Stimulated activated CD8-positive, alpha-beta memory T cell treated with anti-CD3 and anti-CD28 coated beads, Interleukin-12 subunit alpha, Interleukin-12 subunit beta, amount 100 ng/mL, for 4 hours (primary cell): ENCODE measurements at places on chromosomes 5 and 9.

GRCh38 chr5:40652441-40653220 lies 27.1 kb upstream of the PTGER4 start:
- DNase-seq = no peak

GRCh38 chr5:112795944-112796678 lies 58.4 kb downstream of the APC start:
- no peak for DNase-seq

GRCh38 chr9:121249563-121249962 lies 18.4 kb upstream of the GSN start:
- DNase-seq = no peak

DNA sequence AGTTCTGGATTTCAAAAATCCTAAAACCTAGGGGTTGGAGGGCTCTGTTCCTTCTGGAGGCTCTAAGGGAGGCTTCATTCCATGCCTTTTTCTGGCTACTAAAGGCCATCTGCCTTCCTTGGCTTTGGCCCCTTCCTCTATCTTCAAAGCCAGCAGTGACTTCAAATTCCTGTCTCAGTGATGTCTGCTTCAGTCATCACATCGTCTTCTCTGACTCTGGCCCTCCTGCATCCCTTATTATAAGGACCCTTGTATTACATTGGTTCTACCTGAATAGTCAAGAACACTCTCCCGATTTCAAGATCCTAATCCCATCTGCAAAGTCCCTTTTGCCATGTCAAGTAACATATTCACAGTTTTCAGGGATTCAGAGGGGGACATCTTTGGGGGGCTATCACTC lies 60.3 kb downstream of the GNA14 start:
- no peak for DNase-seq

DNA sequence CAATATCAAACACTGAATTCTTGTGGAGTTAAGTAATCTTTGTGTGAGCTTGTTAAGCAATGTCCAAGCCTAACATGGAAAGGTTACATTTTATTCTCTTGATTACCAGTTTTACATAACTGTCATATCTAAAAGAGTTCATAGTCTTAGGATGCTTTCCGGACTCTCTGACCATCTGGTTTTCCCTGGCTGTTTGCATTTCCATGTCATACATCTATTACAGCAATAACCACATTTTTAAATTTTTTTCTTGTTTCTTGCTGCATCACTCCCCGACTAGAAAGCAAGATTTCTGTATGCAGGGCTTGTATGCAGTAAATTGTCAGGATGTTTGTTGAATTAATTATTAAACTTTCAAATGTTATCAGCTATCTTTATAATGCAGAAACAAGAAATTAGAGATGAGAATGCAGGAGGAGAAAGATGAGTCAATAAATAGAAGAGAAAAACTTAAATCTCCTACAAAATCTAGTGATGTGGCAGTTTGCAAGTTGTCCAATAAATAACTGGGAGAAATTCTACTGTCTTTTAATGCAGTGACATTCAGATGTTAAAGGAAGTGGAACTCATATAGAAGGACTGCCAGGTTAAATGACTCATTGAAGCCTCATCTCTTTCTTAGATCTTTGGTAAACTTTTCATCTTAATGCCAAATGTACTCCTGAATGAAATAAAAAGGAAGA lies 179.6 kb upstream of the SGCD start:
- DNase-seq = no peak

GRCh38 chr9:21853414-21853813 lies 51.0 kb downstream of the MTAP start:
- no peak for DNase-seq

GRCh38 chr9:2158766-2159430 lies 143.8 kb downstream of the SMARCA2 start:
- DNase-seq = no peak

- DNase-seq = no peak
Observed at GRCh38 chr9:104367507-104367906, 136.6 kb upstream of the OR13F1 start.

- no peak for DNase-seq
Observed at GRCh38 chr5:6175172-6175854, 203.0 kb downstream of the MED10 start.

DNA sequence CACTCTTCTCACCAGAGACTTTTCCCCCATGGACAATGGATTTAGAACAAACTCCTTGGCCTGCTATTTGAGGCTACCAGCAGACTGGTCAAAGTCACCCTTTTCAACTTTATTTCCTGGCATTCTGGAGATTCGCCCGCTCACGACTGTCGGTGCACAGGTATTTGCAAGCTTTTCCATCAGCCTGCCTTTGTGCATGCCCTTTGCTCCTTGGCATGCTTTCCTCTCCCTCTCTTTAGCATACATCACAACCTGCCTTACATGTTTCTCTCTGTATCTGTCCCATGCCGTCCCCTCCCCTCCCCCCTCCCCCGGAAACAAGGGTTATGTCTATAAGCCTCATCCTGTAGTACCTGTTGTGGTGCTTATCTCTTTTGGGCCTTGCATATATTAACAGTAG lies 257.1 kb downstream of the AOPEP start:
- DNase-seq = no peak

- DNase-seq = no peak
Observed at GRCh38 chr5:145479857-145480256, 355.3 kb downstream of the PRELID2 start.

- no peak for DNase-seq
Observed at GRCh38 chr5:97943036-97943435, 760.0 kb upstream of the RIOK2 start.

DNA sequence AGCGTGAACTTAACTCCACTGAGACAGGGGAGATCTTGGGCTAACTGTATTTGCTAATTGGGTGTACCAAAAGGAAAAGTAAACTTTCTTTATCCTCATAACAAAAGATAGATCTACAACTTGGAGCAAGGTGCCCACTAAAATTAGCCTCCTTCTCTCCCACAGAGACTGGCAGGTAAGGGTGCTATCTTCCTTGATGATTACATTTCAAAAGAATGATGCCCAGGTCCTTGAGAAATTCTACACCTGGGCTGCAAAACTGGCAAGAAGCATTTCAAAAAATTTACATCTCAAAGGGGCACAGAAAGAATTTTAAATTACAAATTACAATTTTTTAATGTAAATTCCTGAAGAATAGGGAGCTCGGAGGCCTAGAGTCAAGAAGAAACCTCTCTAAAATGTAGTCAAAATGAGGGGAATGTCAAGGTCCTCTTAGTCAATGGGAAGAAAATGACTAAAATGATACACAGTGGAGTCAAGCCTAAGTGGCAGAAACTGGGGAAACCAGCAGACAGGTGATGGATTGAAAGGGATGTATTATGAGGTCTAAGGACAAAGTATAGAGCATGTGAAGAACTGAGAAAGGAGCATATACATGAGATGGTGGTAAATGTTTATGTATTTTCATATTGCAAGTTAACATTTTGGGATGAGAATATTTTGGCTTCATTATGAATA lies 348.3 kb upstream of the TUSC1 start:
- no peak for DNase-seq
